ENCODE measurements at places on chromosomes 11 and 22.

- no peak for DNase-seq
Observed at GRCh38 chr11:131327421-131327820, 43.0 kb upstream of the NTM start.

DNA sequence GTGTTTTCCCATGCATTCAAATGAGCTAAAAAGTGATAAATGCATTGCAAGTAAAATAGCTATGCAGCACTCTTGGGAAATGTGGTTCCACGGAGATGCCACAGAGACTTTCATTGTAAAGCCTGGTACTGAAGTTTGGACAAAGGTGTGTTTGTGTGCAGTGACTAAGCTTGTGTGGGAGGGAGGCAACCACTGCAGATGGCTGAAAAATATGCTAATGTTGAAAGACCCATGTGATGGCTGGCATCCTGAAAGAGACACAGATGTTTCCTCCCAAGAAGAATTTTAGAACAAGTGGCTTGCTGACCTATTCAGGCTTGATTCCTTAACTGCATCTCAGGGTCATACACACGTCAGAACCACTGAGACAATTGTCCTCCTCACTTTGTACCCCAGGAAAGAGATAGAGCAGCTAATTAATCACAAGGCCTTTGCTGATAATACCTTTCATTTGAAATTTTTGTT, 73.8 kb downstream of the FAM76B start:
- DNase-seq: no peak

DNA sequence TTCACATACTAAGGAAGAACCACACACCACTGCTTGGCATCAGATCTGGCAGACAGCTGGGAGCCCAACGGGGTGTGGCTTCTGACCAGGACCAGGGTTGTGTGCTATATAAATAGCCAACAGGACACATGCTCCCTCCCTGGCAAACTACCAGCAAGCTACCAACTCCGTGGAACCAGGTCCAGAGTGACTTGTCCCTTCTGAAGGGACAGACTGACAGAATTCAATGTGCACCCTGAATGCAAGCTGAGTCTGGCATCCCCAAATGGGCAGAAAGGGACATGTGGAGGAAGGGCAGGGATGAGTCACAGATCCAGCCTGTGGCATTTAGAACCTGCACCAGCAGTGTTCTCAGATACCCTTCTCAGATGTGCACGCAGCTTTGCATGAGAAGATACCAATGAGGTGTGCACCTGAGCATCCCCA, 92.9 kb downstream of the MICAL3 start:
- no peak for DNase-seq

DNA sequence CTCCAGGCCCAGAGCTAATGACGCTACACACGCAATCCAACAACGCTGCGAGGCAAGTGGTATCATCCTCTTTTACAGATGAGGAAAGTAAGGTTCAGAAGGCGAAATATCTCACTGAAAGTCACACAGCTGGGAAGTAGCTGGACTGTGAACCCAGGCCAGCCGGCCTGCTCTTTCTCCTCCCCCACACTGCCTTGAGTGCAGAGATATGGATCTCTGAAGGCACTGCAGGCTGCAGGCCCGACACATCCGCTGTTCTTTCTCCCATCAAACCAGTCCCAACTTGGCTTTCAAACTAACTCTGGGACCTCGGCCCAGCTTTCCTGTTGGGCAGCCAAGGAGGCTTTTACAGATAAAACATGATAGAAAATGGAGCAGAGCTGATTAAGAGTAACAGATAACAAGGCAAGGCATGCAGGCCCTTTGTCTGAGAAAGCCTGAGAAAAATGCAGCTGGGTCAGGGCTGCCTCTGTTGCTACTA, 64.0 kb upstream of the PTPRJ start:
- DNase-seq: peak; percentile 75

DNA sequence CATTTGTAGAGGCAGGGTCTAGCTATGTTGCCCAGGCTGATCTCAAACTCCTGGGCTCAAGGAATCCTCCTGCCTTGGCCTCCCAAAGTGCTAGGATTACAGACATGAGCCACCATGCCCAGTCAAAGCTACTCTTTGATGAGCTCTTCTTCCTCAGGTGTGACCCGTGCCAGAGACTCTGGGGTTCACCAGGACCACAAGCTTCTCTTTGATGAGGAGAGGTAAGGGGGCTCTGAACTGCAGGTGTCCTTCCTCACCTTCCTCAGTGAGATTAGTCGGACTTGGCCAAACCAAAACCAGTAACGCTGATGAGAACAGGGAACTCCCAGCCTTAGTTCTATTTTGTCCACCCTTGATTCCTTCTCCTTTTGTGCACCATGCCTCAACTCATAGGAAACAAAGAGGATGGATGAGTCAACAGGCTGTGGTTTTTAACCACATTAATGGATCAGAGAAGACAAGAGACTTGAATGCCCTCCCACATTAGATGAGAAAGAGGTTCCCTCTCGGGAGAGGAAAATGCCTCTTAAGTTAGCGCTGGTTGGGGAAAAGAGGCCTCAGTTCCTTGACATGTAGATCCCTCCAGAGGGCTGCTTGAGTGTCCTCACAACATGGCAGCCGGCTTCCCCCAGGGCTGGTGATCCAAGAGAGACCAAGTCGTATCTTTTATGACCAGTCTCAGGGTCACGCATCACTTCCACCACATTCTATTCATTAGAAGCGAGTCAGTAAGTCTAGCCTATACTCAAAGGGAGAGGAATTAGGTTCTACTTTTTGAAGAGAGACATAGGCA, 25.7 kb upstream of the CTR9 start:
- no peak for DNase-seq

DNA sequence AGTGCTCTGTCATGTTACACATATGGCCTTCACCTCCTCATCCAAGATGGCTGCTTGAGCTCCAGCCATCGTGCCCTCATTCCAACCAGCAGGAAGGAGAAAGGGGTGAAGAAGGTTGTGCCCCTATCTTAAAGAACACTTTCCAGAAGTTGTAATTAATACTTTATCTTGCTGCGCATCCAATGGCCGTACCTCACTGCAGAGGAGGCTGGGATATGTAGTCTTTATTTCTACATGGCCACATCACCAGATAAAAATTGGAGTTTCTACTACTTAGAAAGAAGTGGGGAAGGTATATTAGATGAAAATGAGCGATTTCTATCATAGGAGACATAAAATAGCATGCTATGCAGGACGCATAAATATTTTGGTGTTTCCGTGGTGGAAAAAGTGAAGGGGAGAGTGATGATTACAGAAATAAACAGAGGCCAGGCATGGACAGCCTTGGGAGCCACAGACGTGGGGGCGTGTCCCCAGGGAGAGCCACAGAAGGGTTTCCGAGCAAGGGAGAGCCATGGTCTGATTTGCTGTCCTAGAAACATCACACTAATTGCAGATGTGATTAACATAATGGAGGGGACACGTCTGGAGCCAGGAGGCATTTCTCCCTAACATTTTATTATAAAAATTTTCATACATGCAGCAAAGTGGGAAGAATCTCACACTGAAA, 8.8 kb upstream of the MB start:
- DNase-seq: no peak

Data from Caco-2 (cell line).